ENCODE measurements at places on chromosomes 1 and 21. TPM values are rescaled to one million over a fixed set of nuclear protein-coding genes. Genes with fewer than 3 reads are reported as not detected.

DNA sequence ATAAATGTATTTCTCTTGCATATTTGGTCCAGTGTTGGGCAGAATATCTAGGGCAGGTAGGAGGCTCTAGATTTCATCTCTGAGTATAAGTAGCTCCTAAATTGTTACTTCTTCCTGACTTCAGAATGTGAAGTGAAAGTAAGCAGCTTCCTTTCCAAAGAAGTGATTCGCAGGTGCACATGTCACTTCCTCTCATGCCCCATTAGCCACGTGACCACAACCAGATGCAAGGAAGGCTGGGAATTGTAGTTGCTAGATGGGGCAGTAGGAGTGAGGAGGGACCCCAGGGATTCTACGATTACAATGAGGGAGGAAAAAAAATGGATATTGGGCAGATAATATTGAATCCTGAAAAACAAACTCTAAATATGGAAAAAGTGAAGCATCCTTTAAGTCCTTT lies 113.2 kb upstream of the CYYR1 start:
- H3K27ac ChIP-seq, result no peak overlapping the region
- peak; percentile 3 for DNase-seq
- H3K36me3 ChIP-seq, result no peaks in the 10 kb centered on the region
- H3K27me3 ChIP-seq, result peaks cover 2% of the 10 kb centered on the region

- DNase-seq, result no peak
- no peak overlapping the region for H3K4me3 ChIP-seq
- no peaks in the 10 kb centered on the region for H3K36me3 ChIP-seq
- H3K4me1 ChIP-seq, result peaks cover 5% of the 10 kb centered on the region
- no peak overlapping the region for H3K27ac ChIP-seq
Observed at GRCh38 chr1:86229405-86229975, 72.9 kb upstream of the COL24A1 start.

- peaks cover 74% of the 10 kb centered on the region for H3K4me1 ChIP-seq
- no peak overlapping the region for H3K4me3 ChIP-seq
- H3K27me3 ChIP-seq, result peaks cover 10% of the 10 kb centered on the region
- peak overlapping the region; percentile 95 for H3K27ac ChIP-seq
- no peak for DNase-seq
Observed at GRCh38 chr1:42935971-42936308, 22.7 kb downstream of the SLC2A1 start.

RPE65 gene
- not detected for total RNA-seq

CYYR1 gene
- not detected for total RNA-seq

- no peaks in the 10 kb centered on the region for H3K36me3 ChIP-seq
- DNase-seq, result no peak
- no peaks in the 10 kb centered on the region for H3K27me3 ChIP-seq
- no peak overlapping the region for H3K4me3 ChIP-seq
Observed at GRCh38 chr1:115057661-115058254, 28.1 kb downstream of the TSHB start.

HEYL gene
- total RNA-seq, result not detected

DNA sequence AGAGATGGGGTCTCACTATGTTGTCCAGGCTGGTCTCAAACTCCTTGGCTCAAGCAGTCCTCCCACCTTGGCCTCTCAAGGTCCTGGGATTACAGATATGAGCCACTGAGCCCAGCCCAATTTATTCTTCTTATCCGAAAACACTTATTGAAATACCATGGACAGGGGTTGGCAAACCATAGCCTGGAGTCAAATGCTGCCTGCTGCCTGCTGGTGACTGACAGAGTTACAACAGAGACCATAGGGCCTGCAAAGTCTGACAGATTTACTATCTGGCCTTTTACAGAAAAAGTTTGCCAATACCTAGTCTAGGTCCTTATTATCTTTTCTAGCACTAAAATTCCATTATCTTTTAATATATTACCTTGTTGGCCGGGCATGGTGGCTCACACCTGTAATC lies 87.1 kb upstream of the ZNF281 start:
- H3K4me1 ChIP-seq, result no peaks in the 10 kb centered on the region
- no peak overlapping the region for H3K4me3 ChIP-seq

GRCh38 chr1:202244841-202245261 lies 51.3 kb downstream of the LGR6 start:
- no peaks in the 10 kb centered on the region for H3K4me1 ChIP-seq
- no peaks in the 10 kb centered on the region for H3K36me3 ChIP-seq
- peaks cover 55% of the 10 kb centered on the region for H3K27me3 ChIP-seq
- DNase-seq, result no peak
- no peak overlapping the region for H3K27ac ChIP-seq
- no peak overlapping the region for H3K4me3 ChIP-seq

GSTM3 gene
- 43.3 TPM for total RNA-seq

DNA sequence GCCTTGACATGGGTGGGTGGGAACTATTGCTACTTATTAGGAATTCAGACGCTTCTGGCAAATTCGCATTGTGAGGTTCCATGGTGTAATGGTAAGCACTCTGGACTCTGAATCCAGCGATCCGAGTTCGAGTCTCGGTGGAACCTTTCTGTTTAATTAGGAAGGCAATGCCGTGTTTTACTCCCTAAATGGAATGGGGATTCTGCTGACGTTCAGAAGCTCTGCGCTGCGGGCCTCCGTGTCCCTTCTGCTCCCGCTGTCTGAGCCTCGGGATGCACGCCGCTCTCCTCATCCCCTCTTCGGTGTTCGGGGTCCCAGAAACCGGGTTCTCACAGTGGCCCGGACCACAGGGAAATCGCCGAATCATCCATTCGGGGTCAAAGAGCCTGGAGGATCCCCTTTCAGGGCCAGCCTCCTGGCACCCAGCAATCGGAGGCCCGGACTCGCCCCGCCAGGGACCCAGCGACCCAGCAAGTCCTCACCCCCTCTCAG lies 280.3 kb downstream of the FAM72C start:
- H3K4me1 ChIP-seq, result no peaks in the 10 kb centered on the region
- peaks cover 24% of the 10 kb centered on the region for H3K27me3 ChIP-seq
- no peak overlapping the region for H3K4me3 ChIP-seq
- H3K27ac ChIP-seq, result no peak overlapping the region
- no peaks in the 10 kb centered on the region for H3K36me3 ChIP-seq

DNA sequence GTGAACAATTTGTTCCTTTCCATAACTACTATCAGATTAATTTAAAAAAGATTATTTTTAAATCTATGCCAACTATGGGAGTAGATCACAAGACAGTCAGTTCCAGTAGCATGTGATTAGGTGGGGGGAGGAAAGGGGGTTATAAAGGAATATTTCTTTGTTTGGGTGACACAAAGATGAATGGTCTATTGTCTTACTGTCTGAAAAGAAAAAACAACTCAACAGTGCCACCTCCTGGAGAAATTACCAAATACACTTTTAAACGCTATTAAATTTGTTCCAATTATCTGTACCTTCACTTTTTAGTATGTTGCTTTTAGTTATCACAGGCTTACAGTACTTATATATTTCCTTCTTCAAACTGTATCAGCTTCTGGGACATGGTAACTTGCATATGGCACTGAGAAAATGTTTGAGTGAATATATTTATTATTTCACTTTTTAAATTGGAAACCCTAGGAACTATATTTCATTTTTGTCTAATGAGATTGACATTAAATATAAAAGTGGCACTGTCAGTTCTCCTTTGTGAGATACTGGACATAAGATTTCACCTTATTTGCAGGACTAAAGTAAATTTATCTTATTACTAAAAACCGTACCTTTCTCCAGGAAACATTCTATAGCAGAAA lies 1.7 kb upstream of the SORT1 start:
- H3K4me3 ChIP-seq, result no peak overlapping the region
- peaks cover 42% of the 10 kb centered on the region for H3K4me1 ChIP-seq
- H3K36me3 ChIP-seq, result no peaks in the 10 kb centered on the region
- H3K27me3 ChIP-seq, result no peaks in the 10 kb centered on the region

DNA sequence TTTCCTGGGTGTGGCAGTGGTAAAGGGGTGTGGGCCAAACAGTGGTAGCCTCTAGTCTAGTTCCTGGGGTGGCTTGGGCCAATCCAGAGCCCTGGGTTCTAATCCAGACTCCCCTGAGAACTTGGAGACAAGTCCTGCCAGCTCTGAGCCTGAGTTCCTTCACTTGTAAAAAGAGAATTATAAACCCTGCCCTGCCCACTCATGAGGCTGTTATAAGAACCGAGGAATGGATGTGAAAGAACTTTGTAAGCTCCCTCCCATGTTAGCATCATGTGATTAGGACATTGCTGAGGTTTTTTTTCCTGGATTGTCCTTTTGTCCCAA lies 131.0 kb downstream of the RRAGC start:
- H3K27me3 ChIP-seq, result peaks cover 11% of the 10 kb centered on the region
- no peak overlapping the region for H3K4me3 ChIP-seq
- H3K36me3 ChIP-seq, result no peaks in the 10 kb centered on the region
- no peak for DNase-seq
- H3K4me1 ChIP-seq, result no peaks in the 10 kb centered on the region

DNA sequence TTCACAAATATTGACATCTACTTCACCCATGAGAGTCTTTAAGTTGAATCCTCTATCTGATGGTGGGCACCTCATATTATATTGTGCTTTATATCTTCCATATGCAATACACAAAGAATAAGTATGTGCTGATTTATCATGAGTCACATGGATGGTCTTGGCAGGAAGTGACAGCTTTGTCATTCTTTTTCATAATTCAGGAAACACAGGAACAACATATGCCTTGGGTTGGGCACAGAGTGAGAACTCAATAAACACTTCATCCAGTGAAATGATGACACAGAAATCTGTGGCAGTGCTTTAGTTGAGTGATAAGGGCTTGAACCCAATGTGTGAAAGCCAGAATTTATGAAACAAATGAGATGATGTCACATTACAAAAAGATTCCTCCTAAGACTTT lies 41.2 kb downstream of the GADD45A start:
- H3K4me3 ChIP-seq, result peak overlapping the region; percentile 4
- no peaks in the 10 kb centered on the region for H3K27me3 ChIP-seq
- peaks cover 29% of the 10 kb centered on the region for H3K4me1 ChIP-seq
- H3K27ac ChIP-seq, result peak overlapping the region; percentile 59

- H3K36me3 ChIP-seq, result no peaks in the 10 kb centered on the region
- H3K27me3 ChIP-seq, result peaks cover 9% of the 10 kb centered on the region
- no peak for DNase-seq
Observed at GRCh38 chr1:24349891-24350290, 30.7 kb downstream of the GRHL3 start.

ST6GALNAC5 gene
- 1.6 TPM for total RNA-seq

DNA sequence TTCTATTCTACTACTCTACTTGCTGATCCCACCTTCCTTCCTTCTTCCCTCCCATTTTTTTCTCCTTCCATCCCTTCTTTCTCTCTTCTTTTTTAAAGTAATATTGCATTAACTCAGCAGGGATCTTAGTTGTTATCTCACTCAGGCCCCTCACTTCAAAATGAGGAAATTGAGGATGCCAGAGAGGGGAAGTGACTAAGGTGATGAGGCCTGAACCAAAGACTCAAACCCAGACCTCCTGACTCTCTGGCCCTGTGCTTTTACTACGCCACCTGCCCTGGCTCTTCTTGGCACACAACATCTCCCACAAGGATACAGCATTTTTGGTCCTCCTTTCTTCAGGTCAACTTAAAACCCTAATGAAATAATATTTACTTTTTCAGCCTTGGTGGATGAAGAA lies 151.7 kb upstream of the ZNF648 start:
- H3K4me3 ChIP-seq, result no peak overlapping the region
- peaks cover 28% of the 10 kb centered on the region for H3K4me1 ChIP-seq
- no peaks in the 10 kb centered on the region for H3K36me3 ChIP-seq

E2F2 gene
- total RNA-seq, result 1.9 TPM

THEM5 gene
- total RNA-seq, result not detected

DNA sequence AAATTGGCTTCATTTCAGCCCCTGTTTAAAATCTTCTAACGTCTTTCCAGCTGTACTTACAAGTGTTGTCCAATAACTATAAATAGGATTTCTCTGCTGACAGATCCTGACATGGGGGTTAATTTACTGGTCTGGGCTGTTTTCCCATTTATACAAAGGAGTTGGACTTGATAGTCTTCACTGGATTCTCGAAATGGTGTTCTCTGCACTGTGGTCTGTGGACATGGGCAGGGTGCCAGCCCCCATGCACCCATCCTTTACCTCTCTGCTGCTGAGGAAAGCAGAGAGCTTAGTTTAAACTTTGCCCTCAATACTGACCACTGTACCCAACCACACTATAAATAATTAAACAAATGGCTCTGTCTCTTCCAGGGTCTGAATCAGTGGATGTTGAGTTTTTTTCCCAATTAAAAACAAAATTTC lies 5.2 kb downstream of the DIO1 start:
- H3K36me3 ChIP-seq, result no peaks in the 10 kb centered on the region
- no peak overlapping the region for H3K4me3 ChIP-seq
- DNase-seq, result no peak
- no peak overlapping the region for H3K27ac ChIP-seq
- no peaks in the 10 kb centered on the region for H3K27me3 ChIP-seq
- H3K4me1 ChIP-seq, result peaks cover 39% of the 10 kb centered on the region

RAB4A gene
- 61.5 TPM for total RNA-seq

SPATA1 gene
- 0.74 TPM for total RNA-seq

DNA sequence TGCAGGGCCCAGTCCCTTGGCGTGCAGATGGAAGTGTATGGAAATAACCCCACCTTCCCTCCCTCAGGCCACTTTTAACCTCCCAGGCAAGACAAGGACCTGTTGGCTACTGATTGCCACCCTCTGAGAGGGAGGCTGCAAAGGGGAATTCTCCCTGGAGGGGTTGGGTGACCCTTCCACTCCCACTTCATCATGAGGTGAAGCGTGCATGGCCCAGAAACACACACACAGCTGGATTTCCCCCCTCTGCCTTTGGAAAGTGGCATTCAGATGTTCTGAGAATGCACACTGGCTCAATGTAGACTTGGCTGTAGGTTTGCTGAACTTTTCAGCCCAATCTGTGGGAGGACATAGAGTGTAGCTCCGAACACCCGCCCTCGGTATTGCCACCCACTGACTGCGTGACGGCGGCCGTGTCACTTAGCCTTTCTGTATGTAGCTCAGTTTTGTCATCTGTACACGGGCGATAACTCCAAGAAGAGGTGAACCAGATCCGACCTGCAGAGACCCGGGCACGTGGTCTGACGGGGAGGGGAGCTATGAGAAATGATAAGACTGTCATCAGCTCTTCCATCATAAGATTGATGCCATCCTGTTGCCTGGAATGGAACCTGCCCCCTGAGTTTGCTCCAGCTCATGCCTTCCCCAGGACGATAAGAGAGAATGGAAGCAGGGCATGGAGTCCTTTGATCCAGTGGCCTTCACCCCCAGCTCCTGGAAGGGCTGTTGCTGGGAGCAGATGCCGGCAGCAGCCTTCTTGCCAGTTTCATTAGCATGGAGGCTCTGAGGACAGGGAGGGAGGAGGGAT lies 19.3 kb downstream of the MIIP start:
- no peak for DNase-seq
- no peak overlapping the region for H3K27ac ChIP-seq
- no peaks in the 10 kb centered on the region for H3K36me3 ChIP-seq
- H3K4me3 ChIP-seq, result no peak overlapping the region
- peaks cover 10% of the 10 kb centered on the region for H3K27me3 ChIP-seq
- H3K4me1 ChIP-seq, result peaks cover 7% of the 10 kb centered on the region
